ENCODE measurements at places on chromosomes 3 and 15.

DNA sequence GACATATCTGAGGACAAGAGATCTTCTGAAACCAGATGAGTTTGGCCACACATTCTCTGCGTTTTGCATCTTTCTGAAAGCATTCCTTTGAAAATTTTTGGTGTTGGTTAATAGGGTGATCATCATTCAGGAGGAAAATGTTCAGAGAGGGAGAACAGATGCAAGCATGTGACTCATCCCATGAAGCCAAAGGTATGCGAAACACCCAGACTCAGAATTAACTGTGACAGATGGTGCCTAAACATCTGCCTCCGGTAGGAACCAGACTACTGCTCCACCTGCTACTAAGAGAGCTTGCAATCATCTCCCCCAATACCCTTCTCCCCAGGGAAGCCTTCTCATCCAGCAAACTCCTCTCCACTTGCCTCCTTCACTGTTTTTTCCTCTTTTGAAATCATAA lies 46.2 kb downstream of the TRIM69 start:
- DNase-seq: no peak

DNA sequence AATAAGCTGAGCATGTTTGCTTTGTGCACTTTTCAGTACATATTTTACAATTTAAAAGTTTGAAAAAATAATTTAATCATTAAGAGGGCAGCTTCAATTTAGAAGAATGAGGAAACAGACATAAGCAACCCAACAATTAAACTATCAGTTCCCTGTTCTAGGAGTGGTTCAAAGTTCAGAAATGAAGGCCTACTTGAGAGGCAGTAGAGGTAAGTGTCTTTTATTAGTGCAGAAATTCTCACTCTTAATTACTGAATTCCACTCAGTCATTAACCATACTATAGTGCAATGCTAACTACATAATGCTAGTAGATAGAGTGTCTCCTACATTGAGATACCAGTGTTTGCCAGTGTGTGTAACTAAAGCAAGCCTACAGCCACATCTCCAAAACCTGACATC lies 73.1 kb downstream of the TNIK start:
- no peak for DNase-seq

- DNase-seq: no peak
These were observed 20.3 kb downstream of the SHOX2 start for GRCh38 chr3:158085931-158086330.

- no peak for DNase-seq
These were observed 125.8 kb upstream of the MRPS22 start for GRCh38 chr3:139218046-139218445.

- DNase-seq: peak; percentile 69
These were observed 1.5 kb upstream of the HEG1 start for GRCh38 chr3:125057186-125057850.

- DNase-seq: no peak
These were observed 392.5 kb downstream of the FOXP1 start for GRCh38 chr3:71191031-71191482.

GRCh38 chr3:146404436-146404835 lies 64.9 kb downstream of the PLSCR2 start:
- no peak for DNase-seq

GRCh38 chr3:27171113-27171512 lies 198.1 kb downstream of the NEK10 start:
- no peak for DNase-seq

- DNase-seq: peak; percentile 22
These were observed 449 bp downstream of the RAF1 start for GRCh38 chr3:12663401-12663935.

GRCh38 chr3:4313606-4314293 lies 10.6 kb downstream of the SETMAR start:
- DNase-seq: no peak

- no peak for DNase-seq
These were observed 37.8 kb downstream of the CYFIP1 start for GRCh38 chr15:22942306-22942855.

- peak; percentile 67 for DNase-seq
These were observed 2.4 kb downstream of the UCN2 start for GRCh38 chr3:48561045-48561736.

GRCh38 chr3:125121246-125122010 lies 65.6 kb upstream of the HEG1 start:
- no peak for DNase-seq

DNA sequence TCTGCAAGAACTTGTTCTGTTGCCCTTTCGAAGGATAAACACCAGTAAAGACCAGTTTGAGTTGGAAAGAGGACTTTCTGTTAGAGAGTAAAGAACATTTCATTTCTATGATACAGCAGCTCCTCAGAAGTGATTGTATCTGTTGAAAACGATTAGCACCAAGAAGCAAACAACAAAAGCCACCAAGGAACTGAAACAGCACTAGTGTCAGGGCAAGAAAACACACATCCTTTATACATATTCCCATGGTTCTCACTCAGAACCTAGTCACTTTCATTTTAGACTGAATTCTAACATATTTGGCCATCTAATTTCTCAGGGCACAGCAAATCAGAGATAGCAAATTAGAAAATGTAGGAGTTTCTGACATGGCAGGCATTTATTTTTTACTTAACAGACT lies 116.1 kb downstream of the ATP1B3 start:
- no peak for DNase-seq

- no peak for DNase-seq
These were observed 21.5 kb upstream of the SPTSSB start for GRCh38 chr3:161392853-161393252.

All from AG08395 (cell line).